ENCODE measurements at places on chromosomes 6 and 20.

DNA sequence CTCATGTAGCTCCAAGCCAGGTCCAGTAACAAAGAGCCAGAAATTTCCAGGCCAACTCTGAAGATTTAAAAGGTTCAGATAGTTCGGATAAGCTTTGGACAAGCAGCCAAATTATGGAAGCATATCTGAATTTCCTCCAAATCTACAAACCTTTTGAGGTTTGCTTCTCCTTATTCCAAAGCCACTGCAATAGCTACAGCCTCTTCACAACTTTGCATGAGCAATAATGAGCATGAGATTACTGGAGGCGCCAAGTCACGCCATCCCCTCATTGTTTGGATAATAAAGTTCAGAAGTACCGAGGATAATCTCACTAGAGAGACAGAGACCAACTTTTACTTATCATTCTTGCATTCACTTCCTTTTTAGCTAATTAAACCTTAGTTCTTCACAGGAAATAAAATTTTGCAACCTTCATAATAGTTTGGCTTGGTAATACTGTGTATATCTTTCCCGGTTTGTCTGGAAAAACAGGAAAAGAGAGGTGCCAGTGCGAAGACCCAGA lies 329.6 kb upstream of the RSPO3 start:
- DNase-seq = no peak

DNA sequence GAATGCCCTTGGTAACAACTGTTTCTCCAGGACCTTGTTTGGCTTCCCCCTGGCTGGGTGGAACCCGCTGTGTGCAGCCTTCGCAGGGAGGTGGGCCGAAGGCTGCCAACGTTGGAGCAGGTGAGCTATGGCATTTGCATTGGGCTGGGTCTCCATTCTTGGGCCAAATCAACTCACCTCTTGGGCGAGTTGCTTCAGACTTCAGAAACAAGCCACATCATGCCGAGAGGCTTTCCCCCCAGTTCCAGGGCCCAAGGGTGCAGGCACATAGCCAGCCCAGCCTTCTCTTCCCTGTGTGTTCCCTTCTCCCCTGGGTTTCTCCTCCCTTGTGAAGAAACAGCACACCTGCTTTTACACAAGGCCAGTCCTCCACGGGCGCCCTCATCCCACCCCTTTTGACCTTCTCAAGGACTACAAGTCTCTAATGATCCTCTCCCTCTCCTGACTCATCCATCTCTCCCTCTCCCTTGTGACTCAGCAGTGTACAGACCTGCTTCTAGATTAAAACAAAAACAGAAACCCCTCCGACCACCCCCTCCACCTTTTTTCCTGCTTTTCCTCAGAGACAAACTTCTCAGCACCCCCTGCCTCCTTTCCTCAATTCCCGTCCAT lies 41.6 kb downstream of the FAM209B start:
- DNase-seq = no peak

- no peak for DNase-seq
Measured at GRCh38 chr20:15396026-15396425, 1058.6 kb upstream of the FLRT3 start.

DNA sequence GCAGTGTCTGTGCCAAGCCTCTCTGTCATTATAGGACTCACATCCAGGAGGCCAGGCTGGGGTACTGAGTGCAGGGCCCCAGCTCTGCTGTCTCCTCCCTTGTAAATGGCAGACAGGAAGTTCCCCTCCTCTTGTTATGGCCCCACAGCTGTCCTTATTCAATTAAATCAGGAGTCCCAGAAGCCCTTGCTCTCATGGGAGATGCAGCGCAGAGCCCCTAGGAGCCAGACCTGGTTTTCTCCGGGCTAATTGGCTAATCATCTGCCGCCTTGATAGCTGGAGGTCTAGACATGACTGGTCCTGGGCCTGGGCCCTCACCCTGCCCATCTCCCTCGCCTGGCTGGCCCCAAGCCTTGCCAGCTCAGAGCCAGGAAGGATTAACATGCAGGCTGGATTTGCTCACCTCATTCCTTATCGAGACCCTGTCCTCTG lies 172.0 kb downstream of the VEGFA start:
- no peak for DNase-seq

- DNase-seq = no peak
Measured at GRCh38 chr6:25038999-25039398, 103.2 kb upstream of the RIPOR2 start.

DNA sequence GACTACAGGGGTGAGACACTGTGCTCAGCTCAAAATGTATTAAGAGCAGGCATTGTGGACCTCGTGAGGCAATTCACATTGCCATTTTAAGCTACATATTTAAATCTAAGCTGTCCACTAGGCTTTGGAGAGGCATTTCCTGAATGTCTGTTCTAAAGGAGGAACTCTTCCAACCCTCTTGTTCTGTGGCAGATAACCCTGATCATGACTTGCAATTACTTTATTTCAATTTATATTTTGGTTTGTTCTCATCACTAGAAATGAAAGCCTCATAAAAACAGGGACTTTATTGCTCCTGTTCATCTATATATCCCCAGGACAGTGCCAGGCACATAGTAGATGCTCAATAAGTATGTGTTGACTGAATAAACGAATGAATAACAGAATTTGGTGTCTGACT lies 84.0 kb upstream of the SALL4 start:
- no peak for DNase-seq

DNA sequence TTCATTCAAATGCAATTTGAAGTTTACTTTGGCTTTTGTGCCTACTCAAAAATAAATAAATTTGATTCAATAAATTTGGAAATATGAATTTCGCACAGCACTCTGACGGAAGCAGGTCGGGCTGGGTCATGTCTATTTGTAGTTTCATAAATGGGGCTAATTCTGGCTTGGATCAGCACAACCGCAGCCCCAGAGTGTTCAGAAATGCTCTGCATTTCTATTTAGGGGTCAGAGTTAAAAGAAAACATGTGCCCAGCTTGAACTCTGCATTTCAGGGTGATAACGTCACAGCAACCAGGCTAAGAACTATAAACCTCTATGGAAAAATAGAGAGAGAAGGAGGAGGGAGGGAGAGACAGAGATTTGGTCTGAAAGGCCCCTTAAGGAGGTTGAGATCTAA lies 480.9 kb upstream of the NOX3 start:
- no peak for DNase-seq

DNA sequence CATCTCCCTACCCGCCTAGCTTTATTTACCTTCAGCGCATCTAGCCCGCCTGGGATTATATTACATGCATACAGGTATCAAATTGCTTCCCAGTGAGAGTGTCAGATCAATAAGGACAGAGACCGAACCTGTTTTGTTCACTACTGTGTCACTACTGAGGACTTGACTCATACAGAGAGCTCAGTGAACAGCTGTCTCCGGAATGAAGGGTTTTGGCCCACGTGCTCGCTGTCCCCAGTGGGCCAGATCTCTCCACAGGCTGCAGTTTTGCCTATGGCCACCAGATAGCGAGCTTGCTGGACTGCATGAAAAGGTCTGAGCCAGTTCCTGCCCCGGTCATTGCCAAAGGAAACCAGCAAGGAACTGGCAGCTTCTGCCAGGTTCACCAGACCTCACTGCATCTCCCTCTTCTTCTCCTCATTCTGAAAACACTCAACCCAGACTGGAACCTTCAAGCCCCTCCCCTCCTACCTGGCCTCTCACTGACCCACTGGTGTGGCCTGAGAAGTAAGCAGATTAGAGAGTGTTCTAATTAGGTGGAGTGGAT lies 150.8 kb downstream of the ZMYND8 start:
- DNase-seq = peak; percentile 82

DNA sequence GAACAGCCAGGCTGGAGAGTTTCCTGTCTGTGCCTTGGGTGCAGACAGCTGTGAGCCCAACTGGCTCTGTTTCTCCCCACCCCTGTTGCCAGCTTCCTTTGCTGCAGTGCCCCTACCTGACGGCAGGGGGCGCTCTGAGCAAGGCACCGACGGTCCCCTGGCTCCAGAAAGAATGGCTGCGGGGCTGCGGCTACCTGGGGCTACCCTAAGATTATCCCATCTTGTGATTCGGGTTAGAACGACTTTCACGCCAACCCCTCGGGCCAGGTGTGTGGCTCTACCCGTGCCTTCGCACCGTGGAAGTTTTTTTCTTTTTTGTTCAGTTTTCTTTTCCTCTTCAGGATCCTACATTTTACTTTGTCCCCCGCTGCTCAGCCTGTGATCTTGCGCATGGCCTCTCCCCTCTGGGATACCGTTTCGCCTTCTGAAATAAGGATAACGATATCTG lies 33.4 kb upstream of the AAR2 start:
- peak; percentile 65 for DNase-seq

- DNase-seq = no peak
Measured at GRCh38 chr6:105302617-105303128, 100.2 kb downstream of the PREP start.

DNA sequence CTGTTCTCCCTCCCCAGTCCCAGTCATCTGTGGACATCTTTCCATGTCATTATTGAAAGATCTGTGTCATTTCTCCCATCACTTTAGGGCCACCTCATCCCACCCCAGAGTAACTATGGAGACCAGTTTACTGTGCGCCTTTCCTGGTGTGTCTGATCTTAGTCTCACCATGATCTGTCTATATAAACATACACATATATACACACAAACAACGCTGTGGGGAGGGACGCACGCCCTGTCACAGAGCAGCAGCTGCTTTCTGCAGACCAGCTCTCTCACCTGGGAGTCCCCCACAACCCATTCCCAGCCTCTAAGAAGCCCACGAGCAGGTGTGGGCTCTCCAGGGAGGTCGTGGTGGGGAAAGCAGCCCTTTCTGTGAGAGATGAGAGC lies 68.1 kb upstream of the TOX2 start:
- no peak for DNase-seq

DNA sequence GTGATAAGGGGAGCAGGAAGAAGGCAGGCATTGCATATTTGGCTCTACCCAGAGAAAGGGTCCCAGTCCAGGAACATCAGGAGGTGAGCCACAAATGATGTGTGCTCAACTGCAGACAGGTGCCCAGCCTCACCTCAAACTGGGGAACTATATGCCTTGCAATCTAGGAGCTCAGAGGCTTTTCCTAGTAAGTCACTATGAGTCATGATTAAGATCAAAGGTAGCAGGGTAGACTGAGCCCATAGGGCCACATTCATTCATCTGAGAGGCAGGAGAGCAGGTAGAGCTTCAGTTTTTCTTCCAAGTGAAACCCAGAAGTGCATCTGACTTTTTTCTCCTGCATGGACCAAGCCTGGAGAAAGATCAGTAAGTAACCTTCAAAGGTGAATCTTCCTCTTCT lies 31.3 kb downstream of the MARCKS start:
- DNase-seq = no peak

DNA sequence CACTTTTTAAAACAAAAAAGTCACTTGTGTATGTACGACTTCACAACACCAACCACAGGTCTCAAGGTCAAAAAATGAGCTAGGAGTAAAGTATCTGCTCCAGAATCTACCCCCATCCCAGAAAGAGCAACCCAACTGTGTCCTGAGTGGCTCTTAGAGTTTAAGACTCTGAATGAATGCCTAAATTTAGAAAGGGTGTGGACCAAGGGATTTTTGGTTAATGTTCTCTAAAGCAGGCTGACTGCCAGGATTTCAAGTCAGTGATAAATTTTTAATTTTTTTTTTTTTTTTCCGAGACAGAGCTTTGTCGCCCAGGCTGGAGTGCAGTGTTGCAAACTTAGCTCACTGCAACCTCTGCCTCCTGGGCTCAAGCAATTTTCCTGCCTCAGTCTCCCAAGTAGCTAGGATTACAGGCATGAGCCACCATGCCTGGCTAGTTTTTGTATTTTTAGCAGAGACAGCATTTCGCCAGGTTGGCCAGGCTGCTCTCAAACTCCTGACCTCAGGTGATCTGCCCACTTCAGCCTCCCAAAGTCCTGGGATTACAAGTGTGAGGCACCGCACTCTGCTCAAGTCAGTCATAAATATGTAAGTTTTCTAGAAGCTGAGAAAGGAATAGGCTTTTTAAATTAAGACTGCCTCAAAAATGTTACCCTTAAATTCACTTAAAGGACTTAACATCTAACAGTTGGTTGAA lies 20.2 kb downstream of the STAU1 start:
- no peak for DNase-seq

DNA sequence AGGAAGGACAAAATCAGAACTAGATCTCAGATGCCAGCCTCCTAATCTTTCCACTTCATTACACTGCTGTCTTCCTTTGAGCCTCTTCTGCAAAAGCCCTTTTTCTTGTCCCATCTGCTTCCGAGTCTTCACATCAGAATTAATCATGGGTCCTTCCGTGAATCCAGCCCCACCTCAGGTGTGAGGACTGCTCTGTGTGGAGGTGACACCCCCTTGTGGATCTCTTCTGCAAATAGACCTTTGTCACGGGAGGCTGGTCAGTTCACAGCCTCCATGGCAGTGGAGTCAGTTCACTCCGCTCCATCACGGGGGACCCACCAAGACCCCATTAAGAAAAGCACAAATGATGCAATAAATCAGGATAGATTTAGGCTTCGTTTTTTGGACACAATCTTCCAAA lies 171.1 kb downstream of the ADAT2 start:
- peak; percentile 29 for DNase-seq

DNA sequence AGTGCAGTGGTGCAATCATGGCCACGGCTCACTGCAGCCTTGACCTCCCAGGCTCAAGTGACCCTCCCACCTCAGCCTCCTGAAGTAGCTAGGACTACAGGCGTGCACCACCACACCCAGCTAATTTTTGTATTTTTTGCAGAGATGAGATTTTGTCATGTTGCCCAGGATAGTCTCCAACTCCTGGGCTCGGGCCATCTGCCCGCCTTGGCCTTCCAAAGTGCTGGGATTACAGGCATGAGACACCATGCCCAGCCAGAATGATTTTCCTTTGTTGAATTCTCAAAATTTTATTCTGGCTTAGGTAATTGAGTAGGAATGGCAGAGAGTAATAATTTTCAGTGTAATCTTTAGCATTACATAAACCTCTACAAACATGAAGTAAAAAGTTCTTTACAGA lies 37.1 kb downstream of the SLC16A10 start:
- DNase-seq = no peak

GRCh38 chr6:169991913-169992312 lies 240.5 kb downstream of the ERMARD start:
- no peak for DNase-seq

DNA sequence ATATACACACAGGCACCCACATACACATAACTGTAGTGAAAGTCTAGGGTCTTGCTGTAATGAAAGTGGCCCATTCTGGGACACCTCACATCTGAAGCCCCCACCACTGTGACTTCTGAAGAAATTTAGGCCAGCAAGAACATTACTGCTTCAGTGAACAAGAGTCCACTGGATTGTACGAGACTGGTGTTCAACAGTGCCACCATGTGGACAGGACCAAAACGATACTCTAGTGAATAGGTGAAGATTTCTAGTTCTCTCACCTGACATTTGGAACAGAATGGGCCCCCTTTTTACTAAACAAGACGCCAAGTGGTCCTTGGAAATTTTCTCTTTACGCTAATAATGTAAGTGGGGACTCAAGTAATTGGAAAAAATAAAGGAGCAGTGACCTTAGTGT lies 156.9 kb downstream of the MAFB start:
- DNase-seq = peak; percentile 14

- no peak for DNase-seq
Measured at GRCh38 chr6:5838656-5839396, 167.9 kb downstream of the NRN1 start.

- no peak for DNase-seq
Measured at GRCh38 chr20:29689411-29690225, 1567.8 kb upstream of the DEFB115 start.

GRCh38 chr20:36541227-36541767 lies at the start of gene MYL9:
Gene MYL9 (plus strand): TSS chr20:36541519. CDS start chr20:36544885, 3,366 bp downstream.
- DNase-seq = peak; percentile 36

GRCh38 chr6:24738741-24739140 lies 19.8 kb upstream of the C6orf62 start:
- DNase-seq = peak; percentile 19

- DNase-seq = no peak
Measured at GRCh38 chr6:56755040-56755439, 112.4 kb upstream of the DST start.

- no peak for DNase-seq
Measured at GRCh38 chr6:30311101-30311500, 15.6 kb upstream of the TRIM39 start.

Measured in GM12865 (cell line).